ENCODE measurements at places on chromosomes 6 and 20.

DNA sequence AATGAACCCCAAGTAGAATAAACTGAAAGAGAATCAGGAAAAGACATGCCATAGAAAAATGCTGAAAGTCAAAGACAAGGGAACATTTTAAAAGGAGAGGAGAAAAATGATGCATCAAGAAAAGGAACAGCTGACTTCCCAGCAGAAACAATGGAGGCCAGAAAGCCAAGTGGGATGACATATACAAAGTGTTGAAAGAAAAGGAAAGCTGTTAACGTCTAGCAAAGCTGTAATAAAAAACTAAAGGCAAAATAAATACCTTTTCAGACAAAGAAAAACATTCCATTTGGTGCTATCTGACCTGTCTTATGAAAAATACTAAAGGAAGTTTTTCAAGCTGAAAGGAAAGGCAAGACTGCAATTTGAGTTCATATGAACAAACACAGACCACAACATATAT, 34.1 kb upstream of the PDE10A start:
- no peak for DNase-seq

- no peak for DNase-seq
These were observed 202.7 kb upstream of the SLC35B3 start for GRCh38 chr6:8637896-8638597.

DNA sequence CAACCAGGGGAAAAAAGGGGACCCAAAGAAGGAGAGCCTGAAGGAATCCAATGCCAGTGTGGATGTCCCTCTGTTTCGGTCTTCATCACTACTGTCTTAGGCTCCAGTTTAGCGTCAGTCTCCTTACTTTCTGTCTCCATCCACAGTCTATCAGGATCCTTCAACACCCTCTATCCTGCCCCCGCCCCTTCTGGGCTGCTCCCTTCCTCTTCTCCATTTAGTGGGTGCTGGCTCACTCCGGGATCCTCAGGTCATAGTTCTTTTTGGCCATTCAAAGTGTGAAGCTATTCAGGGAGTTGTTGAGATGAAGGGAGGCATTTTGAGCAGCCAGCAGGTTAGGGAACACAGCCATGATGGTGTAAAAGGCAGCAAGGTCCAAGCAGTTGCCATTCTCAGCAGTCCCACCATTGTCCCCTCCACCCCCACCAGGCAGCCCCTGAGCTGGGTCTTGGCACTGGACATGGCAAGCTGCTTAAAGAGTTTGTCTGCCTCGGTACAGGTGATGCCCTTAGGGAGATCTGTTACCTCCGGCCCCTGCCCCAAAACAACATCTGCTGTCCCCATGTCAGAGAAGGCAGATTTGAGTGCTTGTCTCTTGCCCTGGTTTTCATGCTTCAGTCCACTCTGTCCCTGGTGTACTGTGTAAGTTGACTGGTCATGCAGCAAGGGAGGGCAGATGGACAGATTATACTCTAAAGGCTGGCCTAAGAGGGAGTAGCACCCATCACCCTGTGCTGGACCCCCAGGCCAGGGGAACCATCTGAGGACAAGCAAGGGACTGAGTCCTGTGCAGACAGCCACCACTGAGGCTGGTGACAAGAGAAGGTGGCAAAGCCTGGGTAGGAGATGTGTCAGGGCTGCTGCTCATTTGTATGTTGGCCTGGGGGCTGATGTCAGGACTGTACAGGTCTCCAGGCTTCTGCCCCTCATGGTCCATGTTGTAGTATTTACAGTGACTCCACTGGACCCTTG, 842.0 kb downstream of the HACE1 start:
- no peak for DNase-seq

DNA sequence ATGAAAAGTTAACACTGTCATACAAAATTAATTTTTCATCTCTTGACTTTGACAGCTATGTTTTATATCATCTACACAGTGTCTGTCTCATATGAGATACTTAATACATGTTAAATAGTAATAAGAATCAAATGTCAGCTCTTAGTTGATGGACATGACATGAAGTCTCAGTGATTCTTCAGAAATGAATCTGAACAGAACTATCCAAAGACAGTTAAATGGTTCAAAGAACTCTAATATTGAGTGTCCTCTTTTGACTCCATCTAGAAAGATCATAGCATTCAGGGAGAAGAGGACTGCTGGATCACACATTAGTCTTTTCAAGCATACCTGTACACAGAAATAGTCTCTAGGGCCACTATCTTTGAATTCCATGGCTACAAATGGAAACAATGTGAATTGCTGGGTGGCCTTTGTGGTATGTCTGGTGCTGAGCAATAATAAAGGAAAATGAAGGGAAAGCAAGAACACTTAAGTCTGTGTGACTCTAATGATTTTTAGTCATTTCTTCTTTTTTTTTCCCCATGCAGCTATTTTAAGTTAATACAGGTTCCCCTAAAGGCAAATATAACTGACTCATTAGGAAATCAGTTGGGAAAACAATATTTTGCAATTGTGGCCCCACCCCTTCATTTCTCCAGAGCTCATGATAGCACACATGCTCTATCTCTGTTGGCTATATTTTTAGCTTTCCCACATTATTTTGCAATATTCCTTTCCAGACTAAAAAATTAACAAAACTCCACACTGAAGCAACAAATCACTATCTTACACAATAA, 367.5 kb downstream of the GRIK2 start:
- no peak for DNase-seq

Data from right renal cortex interstitium (tissue), 3 donors.